ENCODE measurements at places on chromosomes 13 and 19. TPM values are rescaled to one million over a fixed set of nuclear protein-coding genes. Genes with fewer than 3 reads are reported as not detected.

DNA sequence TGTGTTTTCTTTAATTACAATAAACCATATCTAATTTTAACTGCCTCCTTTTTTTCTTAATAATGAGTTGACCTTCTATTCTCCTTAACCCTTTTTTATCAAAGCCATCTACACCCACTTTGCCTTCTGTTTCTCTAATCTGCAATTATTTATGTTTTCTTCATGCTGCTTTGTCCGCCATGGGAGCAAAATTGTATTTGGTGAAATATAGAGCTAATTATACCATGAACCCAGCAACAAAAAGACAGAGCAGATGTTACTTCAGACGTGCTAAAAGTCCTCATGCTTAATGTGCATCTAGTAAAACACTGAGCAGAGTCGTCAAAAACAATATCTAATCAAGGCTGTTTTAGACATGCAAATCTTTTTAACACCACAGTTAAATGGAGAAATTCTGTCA is 264.7 kb downstream of the DACH1 start:
- H3K4me1 ChIP-seq: no peaks in the 10 kb centered on the region
- no peaks in the 10 kb centered on the region for H3K27me3 ChIP-seq
- no peaks in the 10 kb centered on the region for H3K36me3 ChIP-seq
- DNase-seq: no peak
- H3K27ac ChIP-seq: no peak overlapping the region
- no peak overlapping the region for H3K4me3 ChIP-seq

Gene EIF3K
- 447 TPM for total RNA-seq

- H3K27ac ChIP-seq: peak overlapping the region; percentile 77
- peaks cover 8% of the 10 kb centered on the region for H3K4me1 ChIP-seq
- no peak for DNase-seq
- no peaks in the 10 kb centered on the region for H3K27me3 ChIP-seq
- H3K4me3 ChIP-seq: no peak overlapping the region
- peaks cover 4% of the 10 kb centered on the region for H3K36me3 ChIP-seq
Observed at GRCh38 chr19:21321134-21321533, 8.1 kb downstream of the ZNF708 start.

Gene TSHZ3
- 2.4 TPM for total RNA-seq

Gene ZNF554
- total RNA-seq: 3.3 TPM

- H3K36me3 ChIP-seq: no peaks in the 10 kb centered on the region
- no peaks in the 10 kb centered on the region for H3K27me3 ChIP-seq
- H3K27ac ChIP-seq: peak overlapping the region; percentile 60
Observed at GRCh38 chr19:13207846-13208671, 57.8 kb downstream of the IER2 start.

Gene CYP4F22
- not detected for total RNA-seq

- no peaks in the 10 kb centered on the region for H3K36me3 ChIP-seq
- H3K4me3 ChIP-seq: no peak overlapping the region
- no peaks in the 10 kb centered on the region for H3K27me3 ChIP-seq
- H3K27ac ChIP-seq: no peak overlapping the region
Observed at GRCh38 chr13:30743319-30744055, 8.1 kb downstream of the ALOX5AP start.

GRCh38 chr19:41861846-41862245 is 1.8 kb downstream of the RPS19 start:
- H3K27ac ChIP-seq: no peak overlapping the region
- H3K4me1 ChIP-seq: peaks cover 36% of the 10 kb centered on the region
- no peak for DNase-seq
- no peaks in the 10 kb centered on the region for H3K27me3 ChIP-seq

GRCh38 chr19:46107371-46107770 is 17.1 kb downstream of the IGFL3 start:
- H3K4me1 ChIP-seq: no peaks in the 10 kb centered on the region
- H3K4me3 ChIP-seq: no peak overlapping the region
- no peak overlapping the region for H3K27ac ChIP-seq
- no peak for DNase-seq

DNA sequence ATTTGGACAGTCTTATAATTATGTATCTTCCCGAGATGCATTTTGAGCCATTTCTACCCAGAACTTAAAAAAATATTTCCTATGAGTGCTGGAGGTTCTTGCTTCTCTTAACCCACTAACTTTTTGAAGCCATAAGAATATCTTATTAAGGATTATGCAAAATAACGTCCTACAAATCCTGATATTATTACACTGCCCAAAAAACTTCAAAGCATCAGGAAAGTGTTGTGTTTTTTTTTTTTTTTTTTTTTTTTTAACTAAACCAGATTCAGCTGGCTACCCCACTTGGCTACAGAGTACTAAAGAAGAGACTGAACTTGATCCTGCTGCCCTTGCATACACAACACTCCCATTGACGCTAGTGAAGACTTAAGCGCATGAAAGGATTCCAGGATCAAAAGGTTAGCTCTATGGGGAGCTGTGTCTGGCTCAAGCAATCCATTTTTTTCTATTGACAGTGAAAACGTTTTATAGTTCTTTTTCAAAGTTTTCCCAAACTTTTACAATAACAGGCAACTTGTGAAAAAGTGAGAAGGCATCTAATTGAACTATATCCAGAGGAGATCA is 141.4 kb downstream of the KCNRG start:
- H3K4me1 ChIP-seq: peaks cover 5% of the 10 kb centered on the region
- no peak for DNase-seq
- no peak overlapping the region for H3K4me3 ChIP-seq
- no peak overlapping the region for H3K27ac ChIP-seq

GRCh38 chr13:100075700-100076587 is 12.9 kb upstream of the PCCA start:
- no peaks in the 10 kb centered on the region for H3K4me1 ChIP-seq
- H3K36me3 ChIP-seq: no peaks in the 10 kb centered on the region
- no peak for DNase-seq
- H3K27ac ChIP-seq: no peak overlapping the region
- no peaks in the 10 kb centered on the region for H3K27me3 ChIP-seq

Gene SYNE4
- total RNA-seq: 0.29 TPM

- no peaks in the 10 kb centered on the region for H3K27me3 ChIP-seq
- peak; percentile 54 for DNase-seq
- H3K4me3 ChIP-seq: peak within 1 kb of the TSS; percentile 74
- H3K4me1 ChIP-seq: peaks cover 48% of the 10 kb centered on the region
Observed at GRCh38 chr19:58558066-58558622, at the start of gene UBE2M. UBE2M (minus strand) TSS chr19:58558611; CDS start chr19:58558381, 230 bp downstream.

DNA sequence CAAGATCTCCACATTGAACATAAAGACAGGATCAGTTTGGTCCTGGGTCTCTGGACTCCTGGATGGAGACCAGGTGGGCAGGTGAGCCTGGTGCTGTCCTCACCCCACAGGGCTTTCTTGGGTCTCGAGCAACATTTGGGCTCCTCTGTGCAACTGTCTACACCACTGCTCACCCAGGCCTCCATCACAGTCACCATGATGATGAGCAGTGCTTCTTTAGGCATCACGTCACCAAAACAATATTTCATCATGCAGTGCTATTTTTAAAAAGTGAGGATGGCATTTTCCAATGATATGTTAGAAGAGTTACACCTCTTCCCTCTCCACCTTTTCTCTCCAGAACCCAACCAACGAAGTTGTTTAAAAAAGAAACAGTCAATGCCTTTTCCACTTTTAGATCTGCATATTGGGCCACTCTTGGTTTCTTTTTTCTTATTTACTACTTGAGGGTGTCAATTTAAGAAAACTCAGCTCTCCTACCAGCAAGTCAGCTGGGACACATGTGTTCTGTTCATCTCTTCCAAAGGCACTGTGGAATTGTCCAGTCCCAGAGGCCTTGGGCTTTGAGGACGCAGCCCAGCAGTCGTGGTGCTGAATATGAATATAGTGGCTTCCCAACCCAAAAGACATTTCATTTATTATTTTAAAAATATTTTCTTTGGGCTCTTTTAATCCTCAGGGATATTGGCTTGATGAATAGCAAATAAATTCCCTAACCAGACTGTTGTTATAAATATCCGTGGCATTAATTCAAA is 405.7 kb downstream of the KCNRG start:
- H3K4me3 ChIP-seq: no peak overlapping the region
- H3K4me1 ChIP-seq: peaks cover 16% of the 10 kb centered on the region
- no peaks in the 10 kb centered on the region for H3K27me3 ChIP-seq
- H3K36me3 ChIP-seq: no peaks in the 10 kb centered on the region

DNA sequence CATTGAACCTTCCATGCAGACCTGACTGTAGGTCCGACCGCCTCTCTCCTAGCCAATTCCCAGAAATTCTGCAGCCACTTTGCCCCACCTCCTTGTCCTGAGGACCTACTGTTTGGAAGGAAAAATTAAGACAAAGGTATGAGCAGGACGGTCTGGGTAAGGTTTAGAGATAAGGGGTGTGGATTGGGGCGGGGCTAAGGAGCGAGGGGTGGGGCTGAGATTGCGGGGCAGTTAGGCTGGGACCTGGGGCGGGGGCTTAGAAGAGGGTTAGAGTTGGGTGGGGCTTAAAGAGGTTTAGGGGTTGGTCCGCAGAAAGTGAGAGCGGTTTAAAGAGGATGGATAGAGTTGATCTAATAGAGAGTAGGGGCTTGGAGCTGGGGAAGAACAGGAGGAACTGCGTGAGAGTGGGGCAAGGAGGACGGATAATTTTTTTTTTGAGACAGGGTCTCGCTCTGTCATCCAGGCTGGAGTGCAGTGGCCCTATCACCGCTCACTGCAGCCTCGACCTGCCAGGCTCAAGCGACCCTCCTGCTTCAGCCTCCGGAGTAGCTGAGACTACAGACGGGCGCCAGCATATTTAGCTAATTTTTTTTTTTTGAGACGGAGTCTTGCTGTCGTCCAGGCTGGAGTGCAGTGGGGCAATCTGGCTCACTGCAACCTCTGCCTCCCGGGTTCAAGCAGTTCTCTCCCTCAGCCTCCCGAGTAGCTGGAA is 1.7 kb upstream of the ZNF865 start:
- H3K4me3 ChIP-seq: no peak overlapping the region
- peak overlapping the region; percentile 98 for H3K27ac ChIP-seq
- no peaks in the 10 kb centered on the region for H3K36me3 ChIP-seq
- H3K27me3 ChIP-seq: no peaks in the 10 kb centered on the region

DNA sequence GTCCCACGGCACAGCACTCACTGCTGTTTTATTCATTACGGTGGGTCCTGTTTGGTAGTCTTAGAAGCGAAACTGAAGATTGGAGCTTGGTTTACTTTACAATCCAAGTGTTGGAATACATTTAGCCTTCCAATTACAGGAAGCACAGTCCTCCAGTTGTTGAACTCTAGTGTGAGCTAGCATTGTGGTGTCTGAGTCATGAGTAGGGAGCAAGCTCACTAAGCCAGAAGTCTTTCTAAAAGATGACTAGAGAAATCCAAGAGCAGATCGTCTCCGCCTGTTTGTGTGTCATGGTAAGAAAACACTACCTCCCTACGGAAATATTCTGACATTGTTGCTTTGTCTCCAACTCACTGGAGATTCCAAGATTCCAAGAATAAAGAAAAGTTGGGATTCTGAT is 10.1 kb upstream of the SHISA2 start:
- no peak overlapping the region for H3K27ac ChIP-seq
- no peaks in the 10 kb centered on the region for H3K27me3 ChIP-seq
- H3K36me3 ChIP-seq: no peaks in the 10 kb centered on the region
- H3K4me3 ChIP-seq: no peak overlapping the region
- DNase-seq: no peak

Gene IZUMO2
- total RNA-seq: not detected
